Cerebellum (tissue), 4 donors: ENCODE measurements at places on chromosomes 13 and 19.

DNA sequence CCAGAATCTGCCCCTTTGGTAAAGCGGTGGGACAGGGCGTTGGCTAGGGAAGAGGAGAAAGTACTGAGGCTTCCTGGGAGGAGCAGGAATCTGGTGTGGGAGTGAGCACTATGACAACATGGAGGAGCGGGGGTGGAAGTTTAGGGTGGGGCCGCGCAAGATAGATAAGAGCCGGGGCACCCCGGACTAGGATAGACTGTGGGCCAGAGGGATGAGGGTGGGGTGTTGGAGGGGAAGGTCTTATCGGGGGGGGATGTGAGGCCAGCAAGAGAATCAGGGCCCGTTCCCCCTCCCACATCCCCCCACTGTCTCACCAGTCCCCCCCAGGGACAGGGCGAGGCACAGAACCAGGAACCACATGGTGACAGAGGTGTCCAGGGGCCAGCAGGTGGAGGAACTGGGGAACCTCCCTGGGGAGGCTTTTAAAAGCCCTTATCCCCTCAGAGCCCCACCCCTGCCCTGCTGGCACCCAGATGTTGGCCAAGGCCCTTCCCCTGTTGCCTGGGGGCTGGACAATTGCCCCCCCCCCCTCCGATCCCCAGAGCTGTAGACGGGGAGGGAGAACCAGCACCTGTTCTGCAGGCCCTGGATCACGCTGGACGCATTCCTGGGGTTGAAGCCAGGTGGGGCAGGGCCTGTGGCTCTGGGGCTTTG is at the start of gene KLK1:
TSS of gene KLK1 (minus strand) at position 399 of the 654 bp plus-strand sequence. CDS start at position 360, 39 bp downstream.
- DNase-seq: no peak

- no peak for DNase-seq
These were observed 696.7 kb upstream of the SLITRK5 start for GRCh38 chr13:86974251-86974994.

GRCh38 chr13:97464561-97464960 is 30.6 kb downstream of the RAP2A start:
- no peak for DNase-seq

GRCh38 chr19:10756791-10757190 is 38.9 kb downstream of the DNM2 start:
- DNase-seq: no peak

GRCh38 chr13:75603038-75603437 is 33.1 kb upstream of the LMO7 start:
- no peak for DNase-seq

DNA sequence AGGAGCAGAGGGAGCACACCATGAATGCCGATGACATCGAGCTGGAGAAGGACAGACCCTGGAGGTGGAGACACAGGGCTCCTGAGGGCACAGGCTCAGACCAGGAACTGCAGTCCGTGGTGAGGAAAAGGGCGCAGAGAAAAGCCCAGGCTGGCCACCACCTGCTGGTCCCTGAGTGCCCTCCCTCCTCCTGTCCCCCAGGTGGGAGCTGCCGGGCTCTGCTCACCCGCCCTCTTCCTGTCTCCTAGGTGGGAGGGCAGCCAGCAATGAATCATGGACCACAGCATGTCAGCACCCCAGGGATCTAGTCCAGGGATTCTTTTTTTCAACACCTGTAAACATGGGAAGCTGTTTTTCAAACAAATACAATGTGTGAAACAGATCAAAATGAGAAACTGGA is 94.6 kb upstream of the ARHGEF7 start:
- no peak for DNase-seq

DNA sequence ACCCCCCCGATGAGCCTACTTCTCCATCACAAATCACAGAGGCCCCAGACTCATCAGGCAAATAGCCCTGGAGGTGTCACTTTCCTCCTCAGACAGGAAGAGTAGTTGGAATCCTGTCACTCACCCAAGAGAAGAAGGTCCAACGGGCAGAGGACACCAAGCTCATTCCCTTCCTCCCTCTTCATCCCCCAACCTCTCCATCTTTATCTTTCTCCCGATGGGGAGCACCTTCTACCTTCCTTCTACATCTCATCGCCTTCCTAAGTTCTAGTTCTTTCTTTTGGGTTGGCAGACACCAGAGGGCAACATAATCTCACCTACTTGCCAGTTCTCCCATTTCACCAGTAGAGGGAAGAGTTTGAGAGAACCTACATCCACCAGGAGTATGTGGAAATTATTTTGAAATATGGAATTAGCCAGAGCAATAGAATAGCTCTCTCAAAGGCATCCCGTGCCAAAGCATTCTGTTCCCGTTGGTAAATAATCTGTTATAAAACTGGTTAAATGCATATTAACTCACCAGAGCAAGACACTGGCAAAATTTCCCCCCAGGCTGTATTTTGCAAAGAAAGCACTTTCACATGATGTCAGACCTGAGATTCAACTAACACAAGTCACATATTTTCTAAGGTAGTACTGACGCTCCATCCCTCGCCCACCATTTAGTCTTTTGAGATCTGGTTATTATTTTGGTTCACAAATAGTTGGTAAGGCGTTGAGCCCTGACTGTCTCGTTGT is 55.0 kb downstream of the ZIC5 start:
- peak; percentile 83 for DNase-seq

DNA sequence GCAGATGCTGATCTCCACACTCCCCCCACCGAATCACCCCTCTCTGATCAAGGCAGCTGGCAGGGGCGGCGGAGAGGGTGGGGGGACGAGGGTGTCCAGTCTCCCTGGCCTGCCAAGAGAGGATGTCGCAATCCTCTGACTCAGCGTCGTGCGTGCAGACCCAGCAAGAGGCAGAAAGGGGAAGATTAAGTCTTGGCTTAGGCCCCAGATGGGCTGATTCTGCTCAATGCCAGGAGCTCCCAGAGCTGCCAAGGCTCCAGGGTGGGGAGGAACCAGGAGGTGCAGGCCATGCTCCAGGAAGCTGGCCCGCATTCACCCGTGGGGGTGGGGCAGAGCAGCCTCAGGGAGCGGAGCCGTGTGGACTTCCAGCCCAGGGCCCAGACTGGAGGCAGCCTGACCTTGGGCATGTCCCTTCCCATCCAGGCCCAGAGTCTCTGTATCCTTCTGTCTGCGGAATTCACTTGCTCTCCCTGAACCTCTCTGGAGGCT is 6.6 kb upstream of the BCL3 start:
- DNase-seq: peak; percentile 41

- no peak for DNase-seq
These were observed 13.1 kb downstream of the XRCC1 start for GRCh38 chr19:43562226-43562697.

- DNase-seq: no peak
These were observed 915 bp upstream of the GRWD1 start for GRCh38 chr19:48444936-48445200.

- DNase-seq: no peak
These were observed 62.8 kb upstream of the LRCH1 start for GRCh38 chr13:46490129-46490528.

- DNase-seq: no peak
These were observed 20.7 kb downstream of the LIG1 start for GRCh38 chr19:48149430-48149829.

DNA sequence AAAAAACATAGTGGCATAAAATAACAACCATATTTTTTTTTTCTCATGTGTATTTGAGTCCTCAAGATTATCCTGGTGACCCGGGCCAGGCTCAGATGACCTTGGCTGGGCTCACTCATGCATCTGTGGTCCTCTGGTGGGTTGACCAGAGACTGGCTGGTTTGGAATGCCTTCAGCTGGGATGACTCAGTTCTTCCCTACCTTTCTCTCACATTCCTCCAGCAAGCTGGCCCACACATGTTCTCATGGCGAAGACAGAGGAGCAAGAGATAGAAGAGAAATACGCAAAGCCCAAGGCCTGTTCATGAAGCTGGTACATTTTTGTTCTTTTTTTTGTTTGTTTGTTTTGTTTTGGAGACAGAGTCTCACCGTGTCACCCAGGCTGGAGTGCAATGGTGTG is 14.3 kb upstream of the ZNF541 start:
- DNase-seq: no peak

DNA sequence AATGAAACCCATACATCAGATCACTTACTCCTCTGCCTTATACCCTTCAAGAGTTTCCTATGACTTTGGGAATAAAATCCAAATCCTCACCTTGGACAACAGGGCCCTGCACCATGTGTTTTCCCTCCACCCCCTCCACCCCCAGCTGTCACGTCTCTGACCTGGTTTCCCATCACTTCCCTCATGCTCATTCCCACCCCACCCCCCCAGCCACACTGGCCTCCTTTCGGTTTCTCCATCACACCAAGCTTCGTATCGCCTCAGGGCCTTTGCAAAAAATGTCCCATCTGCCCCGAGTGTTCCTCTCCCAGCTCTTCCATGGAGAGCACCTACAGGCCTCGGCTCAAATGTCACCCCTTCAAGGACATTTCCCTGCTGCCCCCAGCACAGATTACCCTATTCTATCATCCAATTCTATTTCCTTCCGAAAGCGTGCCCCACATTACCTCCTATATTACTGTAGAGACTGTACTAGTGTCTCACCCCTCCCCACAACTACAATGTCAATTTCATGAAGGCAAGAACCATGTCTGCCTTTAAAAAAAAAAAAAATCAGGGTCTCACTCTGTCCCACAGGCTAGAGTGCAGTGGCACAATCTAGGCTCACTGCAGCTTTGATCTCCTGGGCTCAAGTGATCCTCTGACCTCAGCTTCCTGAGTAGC is 16.8 kb upstream of the FFAR2 start:
- no peak for DNase-seq

DNA sequence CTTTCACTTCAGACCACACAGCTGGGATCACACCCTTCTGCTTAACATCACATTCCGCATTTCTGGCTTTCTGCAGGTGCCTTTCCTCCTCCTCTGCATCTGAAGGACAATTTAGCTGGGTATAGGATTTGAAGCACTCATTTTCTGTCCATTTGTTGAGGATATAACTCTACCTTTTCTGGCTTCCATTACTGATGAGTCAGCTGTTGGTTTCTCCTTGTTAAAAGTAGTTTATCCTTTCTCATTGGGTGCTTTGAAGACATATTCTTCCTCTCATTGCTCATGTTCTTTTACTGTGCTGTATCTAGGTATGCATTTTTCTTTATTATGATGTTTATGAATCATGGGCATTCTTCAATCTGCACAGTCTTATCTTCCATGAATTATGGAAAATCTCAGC is 199.3 kb upstream of the SOX1 start:
- no peak for DNase-seq

DNA sequence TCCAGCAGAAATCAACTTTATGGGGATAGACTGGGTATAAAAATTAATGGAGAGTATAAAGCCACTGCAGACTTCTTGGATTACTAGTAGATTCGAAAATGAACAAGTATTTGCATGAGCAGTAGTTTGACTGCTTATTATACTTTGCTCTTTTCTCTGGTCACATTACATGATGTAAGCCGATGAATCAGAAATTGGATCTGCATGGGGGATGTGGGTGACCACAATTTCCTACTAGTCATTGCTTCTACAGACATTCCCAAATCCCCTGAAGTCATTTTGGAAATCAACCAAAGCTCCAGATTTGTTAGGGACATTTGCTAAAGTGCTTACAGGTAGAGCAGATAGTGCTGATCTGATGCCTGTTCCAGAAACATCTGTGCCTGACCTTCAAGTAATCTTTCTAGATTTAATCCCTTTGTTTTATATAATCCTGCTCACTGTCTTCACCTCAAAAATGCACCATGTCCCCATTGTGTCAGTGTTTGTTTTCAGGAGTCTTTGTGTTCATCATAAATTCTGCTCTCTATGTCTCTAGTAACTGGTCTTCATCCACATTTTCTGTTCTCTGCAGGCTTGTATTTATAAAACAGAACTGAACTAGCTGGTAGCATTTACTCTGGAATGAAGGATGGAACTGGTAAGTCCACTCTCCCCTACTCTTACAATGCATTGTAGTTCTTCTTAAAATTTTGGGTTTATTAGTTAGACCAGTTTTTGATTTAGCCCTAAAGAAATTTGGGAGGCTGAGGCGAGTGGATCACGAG is 201.5 kb upstream of the CSNK1A1L start:
- no peak for DNase-seq

DNA sequence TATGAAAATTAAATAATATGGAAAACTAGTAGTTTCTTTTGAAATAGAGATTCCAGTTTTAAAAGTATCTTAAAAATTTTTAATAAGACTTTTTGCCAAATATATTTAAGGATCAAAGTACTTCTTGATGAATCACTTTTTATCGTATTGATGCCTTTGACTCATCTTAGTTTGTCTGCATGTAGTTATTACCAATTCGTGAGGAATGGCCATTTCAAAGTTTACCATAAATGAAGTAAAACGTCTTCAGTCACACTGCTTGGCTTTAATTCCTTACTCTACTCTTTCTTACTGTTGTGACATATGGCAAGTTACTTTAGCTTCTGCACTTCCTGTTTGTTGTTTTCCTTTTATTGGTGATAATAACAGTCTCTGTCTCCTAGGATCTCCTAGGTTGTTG is 38.3 kb downstream of the NDFIP2 start:
- no peak for DNase-seq

DNA sequence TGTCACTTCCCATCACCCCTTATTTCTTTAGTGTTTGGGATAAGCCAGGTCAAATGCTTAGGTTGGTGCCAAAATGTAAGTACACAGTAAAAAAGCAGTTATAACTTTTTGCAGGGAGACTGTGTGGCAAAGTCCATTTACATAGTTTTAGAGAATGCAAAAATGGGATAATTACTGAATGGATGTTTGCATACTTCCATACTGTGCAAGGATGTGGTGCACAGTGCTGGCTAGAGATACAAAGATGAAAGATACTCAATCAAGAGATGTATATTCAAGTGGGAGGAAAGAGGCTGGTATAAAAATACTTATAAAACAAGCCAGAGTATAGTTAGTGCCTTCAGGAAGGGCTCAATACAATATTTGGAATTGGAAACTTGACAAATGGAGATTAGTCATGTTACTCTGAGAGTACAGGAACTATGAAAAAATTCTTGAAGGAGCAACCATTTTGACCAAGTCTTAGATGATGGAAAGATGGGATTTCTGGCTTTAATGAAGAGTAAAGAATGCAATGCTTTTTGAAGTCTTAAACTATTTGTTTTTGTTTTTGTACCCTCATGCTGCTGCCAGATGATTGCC is 8.0 kb downstream of the PDS5B start:
- no peak for DNase-seq

- DNase-seq: no peak
These were observed 26.0 kb downstream of the OR10H4 start for GRCh38 chr19:15974856-15975255.

GRCh38 chr13:28558567-28558966 is 63.6 kb upstream of the FLT1 start:
- DNase-seq: no peak

DNA sequence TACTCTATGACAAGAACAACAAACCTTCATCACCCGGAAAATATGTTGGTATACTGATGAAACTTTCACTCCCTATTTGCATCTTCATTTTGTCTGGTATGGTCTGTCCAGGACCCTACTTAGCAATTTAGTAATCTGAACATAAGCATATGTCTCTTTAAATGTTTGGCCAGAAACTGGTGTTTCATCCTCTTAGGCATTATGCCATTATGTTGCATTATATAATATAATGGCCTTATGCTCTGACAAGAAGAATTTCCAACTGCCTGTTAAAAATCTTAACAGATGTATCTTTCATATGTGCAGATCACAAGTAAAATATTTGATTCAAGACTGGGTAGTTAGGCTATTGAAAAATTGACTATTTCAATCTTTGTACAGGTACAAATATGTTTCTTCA is 610.6 kb upstream of the PRR20A start:
- DNase-seq: no peak
